ENCODE measurements at places on chromosomes 7 and 10.
A peak's percentile ranks its signal among the peaks of the same experiment; 100 is the strongest.

DNA sequence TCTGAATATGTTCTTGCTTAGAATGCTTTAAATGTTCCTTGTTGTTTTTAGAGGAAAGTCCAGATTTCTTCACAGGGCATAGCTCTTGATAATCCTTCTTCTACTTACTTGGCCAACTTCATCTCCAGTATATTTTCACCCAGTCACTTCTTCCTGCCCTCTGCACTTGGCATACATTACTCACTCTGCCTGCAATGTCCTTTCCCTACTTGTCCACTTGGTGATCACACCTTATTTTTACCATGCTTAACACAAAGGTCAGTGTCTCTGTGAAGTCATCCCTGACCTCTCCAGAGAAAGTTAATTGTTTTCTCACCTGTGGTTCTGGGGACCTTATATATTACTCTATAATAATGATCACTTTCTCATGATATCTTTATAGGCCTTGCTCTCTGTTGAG is 23.3 kb downstream of the SFRP4 start:
- no peak for DNase-seq

DNA sequence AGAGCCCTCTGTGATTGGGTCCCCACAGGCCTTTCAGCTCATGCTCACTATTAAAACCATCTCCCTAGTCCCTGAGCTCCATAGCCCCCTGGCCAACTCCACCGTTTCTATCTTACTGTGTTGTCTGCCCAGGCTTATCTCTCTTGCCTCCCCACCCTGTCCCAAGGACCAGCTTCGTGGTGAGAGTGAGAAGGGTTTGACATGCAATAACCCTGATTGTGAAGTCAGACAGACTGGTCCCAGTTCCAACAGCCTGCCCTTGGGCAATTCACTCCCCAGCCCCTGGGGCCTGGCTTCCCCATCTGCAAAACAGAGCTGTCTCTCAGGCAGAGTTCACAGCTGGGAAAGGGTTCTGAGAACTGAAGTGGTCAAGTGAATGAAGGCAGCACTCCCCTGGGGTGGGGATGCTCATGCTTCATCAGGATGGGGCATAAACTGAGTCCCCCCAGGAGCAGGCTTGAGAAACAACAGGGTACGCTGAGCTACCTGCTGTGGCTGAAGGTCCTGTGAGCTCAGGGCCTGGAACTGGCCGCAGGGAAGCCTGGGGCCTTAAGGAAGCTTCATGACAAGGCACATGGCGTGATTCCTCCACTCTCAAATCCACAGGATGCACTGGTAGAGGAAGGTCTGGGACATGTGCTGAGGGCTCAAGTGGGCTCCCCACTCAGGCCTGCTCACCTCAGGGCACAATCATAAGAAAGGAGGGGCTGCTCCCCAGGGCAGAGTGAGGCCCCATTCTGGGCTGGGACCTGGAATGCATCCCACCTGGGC is 1.8 kb upstream of the PPIF start:
- no peak for DNase-seq

- DNase-seq = no peak
Measured at GRCh38 chr10:117797296-117797695, 249.4 kb downstream of the RAB11FIP2 start.

- peak; percentile 14 for DNase-seq
Measured at GRCh38 chr10:127117125-127117524, 79.3 kb downstream of the INSYN2A start.

- DNase-seq = no peak
Measured at GRCh38 chr7:68529221-68529620, 1069.1 kb upstream of the AUTS2 start.

GRCh38 chr10:28171468-28172222 is 131.2 kb downstream of the MPP7 start:
- no peak for DNase-seq

- no peak for DNase-seq
Measured at GRCh38 chr7:94216944-94217461, 177.7 kb upstream of the COL1A2 start.

- DNase-seq = no peak
Measured at GRCh38 chr7:74320645-74321221, 31.5 kb downstream of the CLIP2 start.

DNA sequence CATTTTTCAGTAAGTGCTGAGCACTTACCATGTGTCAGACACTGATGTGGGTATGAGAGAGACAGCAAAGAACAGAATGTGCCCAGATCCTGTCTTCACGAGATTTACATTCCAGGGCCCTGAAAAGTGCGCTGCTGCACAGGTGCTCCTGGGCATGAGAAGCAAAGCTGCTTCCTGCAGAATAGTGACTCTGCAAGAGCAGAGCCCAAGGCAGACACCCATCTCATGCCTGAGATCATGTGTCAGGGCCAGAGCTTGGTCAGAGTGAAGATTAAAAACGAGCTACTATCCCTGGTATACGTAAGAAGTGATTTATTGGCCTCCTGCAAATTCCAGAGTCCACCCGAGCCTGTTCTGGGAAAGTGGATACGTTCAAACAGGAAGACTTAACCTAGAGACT is 824.4 kb downstream of the GRID1 start:
- no peak for DNase-seq

GRCh38 chr7:77653572-77653971 is 42.7 kb upstream of the RSBN1L start:
- DNase-seq = no peak

- no peak for DNase-seq
Measured at GRCh38 chr10:131215776-131216175, 95.7 kb downstream of the TCERG1L start.

DNA sequence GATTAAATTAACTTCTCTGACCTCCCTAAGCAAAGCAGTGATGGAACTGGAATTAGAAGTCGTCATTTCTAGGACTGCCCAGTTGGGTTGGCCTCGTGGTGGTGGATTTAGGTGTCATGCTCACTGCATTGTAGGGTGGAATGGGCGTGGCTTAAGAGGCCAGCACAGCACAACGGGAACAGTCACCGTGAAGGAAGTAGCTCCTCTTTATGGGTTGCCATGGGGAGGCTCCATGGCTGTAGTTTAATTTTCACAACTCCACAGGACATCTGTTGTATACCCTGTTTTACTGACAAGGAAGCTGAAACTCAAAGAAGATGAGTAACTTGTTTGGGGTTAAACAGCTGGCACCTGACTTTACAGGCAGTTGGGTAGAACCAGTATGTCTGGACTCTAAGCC is 208.3 kb downstream of the CELF2 start:
- no peak for DNase-seq

DNA sequence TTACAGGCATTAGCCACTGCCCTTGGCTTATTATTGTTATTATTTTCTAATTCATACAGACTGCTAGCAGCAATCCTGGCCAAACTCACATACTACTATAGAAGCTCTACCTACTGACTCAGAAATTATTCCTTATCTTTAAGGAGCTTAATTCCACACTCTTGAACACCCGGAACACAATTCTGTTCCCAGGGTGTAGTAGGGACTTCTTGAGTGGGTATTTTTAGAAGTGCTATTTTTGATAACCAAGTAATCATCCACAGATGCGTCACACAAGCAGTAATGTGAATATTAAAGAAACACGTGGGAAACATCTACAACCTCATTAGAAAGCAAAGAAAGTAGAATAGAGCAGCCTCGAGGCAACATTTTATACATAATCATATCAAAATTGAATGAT is 149.2 kb downstream of the PTEN start:
- DNase-seq = no peak
